ENCODE measurements at places on chromosomes 1 and 21. TPM values are rescaled to one million over a fixed set of nuclear protein-coding genes. Genes with fewer than 3 reads are reported as not detected.
A peak's percentile ranks its signal among the peaks of the same experiment; 100 is the strongest.

- H3K4me3 ChIP-seq, result no peak overlapping the region
- H3K27me3 ChIP-seq, result peaks cover 35% of the 10 kb centered on the region
- DNase-seq, result no peak
- no peaks in the 10 kb centered on the region for H3K36me3 ChIP-seq
- H3K27ac ChIP-seq, result no peak overlapping the region
- peaks cover 13% of the 10 kb centered on the region for H3K4me1 ChIP-seq
Observed at GRCh38 chr1:243921111-243921510, 71.1 kb upstream of the AKT3 start.

DNA sequence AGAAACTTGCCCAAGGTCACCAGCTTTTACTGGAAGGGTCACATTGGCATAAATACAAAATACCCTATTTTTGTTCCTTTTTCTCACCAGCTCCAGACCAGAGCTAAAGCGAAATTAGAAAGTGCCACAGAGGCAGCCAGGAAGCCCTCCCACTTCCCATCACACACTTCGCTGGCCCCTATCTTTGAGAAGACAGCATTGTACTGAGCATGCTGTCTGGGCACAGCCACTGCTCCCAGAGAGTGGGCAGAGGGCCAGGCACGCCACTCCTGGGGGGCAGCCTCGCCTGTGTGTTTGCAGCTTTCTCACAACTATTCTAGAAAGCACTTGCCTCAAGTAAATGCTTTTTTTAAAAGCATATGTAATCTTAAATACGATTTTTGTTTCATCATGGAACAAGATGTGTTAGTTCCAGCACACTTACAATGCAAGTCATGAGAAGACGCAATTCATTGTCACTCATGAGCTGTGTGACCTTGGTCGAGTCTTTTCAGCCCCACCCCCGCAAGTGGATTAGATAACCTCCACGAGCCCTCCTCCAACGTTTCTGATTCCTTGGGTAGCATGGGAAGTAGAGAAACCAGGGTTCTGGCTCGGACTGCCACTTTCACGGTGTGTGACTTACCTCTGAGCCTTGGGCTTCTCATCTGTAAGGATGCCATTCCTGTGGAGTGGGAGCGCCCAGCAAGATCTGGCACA lies 25.7 kb upstream of the EPHA8 start:
- no peak overlapping the region for H3K4me3 ChIP-seq
- no peak for DNase-seq
- H3K36me3 ChIP-seq, result peaks cover 2% of the 10 kb centered on the region
- H3K27ac ChIP-seq, result no peak overlapping the region
- H3K4me1 ChIP-seq, result peaks cover 13% of the 10 kb centered on the region
- H3K27me3 ChIP-seq, result no peaks in the 10 kb centered on the region

GRCh38 chr1:207850621-207851407 lies 60.1 kb downstream of the CD34 start:
- peaks cover 53% of the 10 kb centered on the region for H3K4me1 ChIP-seq
- H3K4me3 ChIP-seq, result no peak overlapping the region
- no peaks in the 10 kb centered on the region for H3K27me3 ChIP-seq
- H3K36me3 ChIP-seq, result peaks cover 35% of the 10 kb centered on the region
- no peak for DNase-seq
- H3K27ac ChIP-seq, result no peak overlapping the region

- H3K36me3 ChIP-seq, result peaks cover 3% of the 10 kb centered on the region
- no peak overlapping the region for H3K4me3 ChIP-seq
Observed at GRCh38 chr1:204592246-204592948, 76.2 kb downstream of the MDM4 start.

DNA sequence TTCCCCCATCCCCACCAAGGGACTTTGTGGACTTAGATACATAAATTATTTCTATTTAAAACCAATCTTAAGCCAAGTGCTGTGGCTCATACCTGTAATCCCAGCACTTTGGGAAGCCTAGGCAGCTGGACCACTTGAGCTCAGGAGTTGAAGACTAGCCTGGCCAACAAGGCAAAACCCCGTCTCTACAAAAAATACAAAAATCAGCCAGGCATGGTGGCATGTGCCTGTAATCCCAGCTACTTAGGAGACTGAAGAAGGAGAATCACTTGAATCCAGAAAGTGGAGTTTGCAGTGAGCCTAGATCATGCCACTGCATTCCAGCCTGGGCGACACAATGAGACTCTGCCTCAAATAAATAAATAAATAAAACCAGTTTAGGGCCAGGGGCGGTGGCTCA lies 4.5 kb upstream of the LAX1 start:
- DNase-seq, result no peak
- H3K27ac ChIP-seq, result no peak overlapping the region
- peaks cover 26% of the 10 kb centered on the region for H3K4me1 ChIP-seq
- H3K27me3 ChIP-seq, result no peaks in the 10 kb centered on the region
- no peaks in the 10 kb centered on the region for H3K36me3 ChIP-seq

DNA sequence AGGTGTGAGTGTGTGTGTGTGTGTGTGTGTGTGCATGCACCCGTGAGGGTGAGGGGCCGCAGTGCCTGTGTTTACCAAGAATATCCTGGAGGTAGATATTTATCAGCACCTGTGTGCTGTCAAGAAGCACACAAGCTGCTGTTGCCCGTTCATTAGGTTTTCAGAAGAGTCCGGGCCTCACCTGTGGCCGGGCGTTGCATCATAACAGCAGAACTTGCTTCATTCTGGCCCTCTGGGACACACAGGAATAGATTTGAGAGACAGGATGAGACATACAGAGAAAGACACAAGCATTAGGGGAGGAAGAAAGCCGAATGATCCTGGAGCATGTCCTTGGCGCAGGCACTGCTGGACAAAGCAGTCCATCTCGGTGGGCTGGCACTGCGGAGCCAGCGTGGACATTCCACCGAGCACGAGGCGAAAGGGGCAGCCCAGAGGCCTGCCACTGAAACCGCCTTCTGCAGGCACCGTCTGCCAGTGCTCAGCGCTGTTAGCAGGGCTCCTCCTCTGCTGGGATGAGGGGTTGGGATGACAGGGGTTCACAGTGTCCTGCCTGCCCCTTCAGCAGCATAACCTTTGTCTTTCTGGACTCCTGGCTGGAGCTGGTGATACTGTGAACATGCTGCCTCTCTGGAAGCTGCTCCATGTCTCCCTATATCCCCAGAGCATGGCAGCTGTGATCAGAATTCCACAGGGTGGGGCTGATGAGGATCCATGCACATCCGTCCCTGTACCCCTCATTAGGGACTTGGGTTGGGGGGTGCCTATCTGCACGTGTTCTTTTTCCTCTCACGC lies 81.1 kb downstream of the PEX14 start:
- no peak for DNase-seq
- no peaks in the 10 kb centered on the region for H3K36me3 ChIP-seq
- peak overlapping the region; percentile 58 for H3K27ac ChIP-seq
- no peak overlapping the region for H3K4me3 ChIP-seq
- peaks cover 3% of the 10 kb centered on the region for H3K4me1 ChIP-seq

GRCh38 chr1:68745451-68745850 lies 248.6 kb upstream of the DEPDC1 start:
- H3K4me1 ChIP-seq, result no peaks in the 10 kb centered on the region
- DNase-seq, result no peak
- no peak overlapping the region for H3K27ac ChIP-seq
- H3K36me3 ChIP-seq, result no peaks in the 10 kb centered on the region
- no peak overlapping the region for H3K4me3 ChIP-seq

DNA sequence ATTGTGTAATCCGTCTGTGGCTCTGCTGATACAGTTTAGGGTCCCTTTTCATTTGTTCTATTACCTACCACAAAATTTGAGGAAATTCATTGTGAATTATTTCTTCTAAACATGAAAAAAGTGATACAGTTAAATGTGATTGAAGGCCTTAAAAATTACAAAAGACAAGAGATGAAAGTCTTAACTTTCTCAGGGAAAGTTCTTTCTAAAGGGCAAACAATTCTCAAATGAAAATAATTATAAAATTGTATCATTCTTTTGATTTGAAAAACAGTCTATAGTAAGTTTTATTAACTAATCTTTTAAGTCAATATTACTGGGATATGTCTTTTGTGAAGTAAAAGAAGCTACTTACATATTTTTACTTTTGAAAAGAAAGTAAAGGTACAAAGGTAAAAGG lies 57.4 kb upstream of the SCYL3 start:
- H3K27me3 ChIP-seq, result no peaks in the 10 kb centered on the region
- H3K36me3 ChIP-seq, result peaks cover 2% of the 10 kb centered on the region
- H3K4me3 ChIP-seq, result no peak overlapping the region
- DNase-seq, result no peak

DNA sequence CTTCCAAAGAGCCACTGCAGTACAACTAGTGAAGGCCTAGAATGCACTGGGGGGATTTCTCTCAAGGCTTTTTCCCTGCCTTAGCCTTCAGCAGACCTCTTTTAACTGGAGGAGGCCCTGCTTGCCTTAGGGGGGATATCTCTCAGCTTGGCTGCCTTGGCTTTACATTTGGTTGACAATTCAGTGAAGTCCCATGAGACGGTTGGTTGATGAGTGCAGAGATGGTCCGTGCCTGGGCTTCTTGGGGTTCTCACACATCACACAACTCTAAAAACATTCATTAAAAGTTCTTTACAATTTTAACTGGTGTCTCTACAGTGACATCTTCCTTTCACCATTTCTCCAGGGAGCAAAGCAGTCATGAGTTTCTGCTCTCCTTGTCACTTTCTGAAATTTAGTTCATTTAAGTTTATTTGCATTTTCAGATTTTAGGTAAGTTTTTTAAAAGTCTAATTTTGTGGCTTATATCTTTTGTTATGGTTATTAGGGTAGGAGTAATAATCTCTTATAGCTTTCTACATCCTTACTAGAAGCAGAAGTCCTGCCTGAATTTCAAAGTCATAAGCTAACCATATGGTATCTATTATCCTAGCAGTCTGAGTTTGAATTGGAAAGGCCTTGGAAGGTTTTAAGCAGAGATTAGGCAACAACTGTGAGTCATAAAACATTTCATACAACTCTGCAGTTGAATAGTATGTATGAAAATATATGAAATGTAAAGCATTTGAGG lies 487.6 kb downstream of the DPYD start:
- no peak for DNase-seq
- no peak overlapping the region for H3K27ac ChIP-seq
- peaks cover 3% of the 10 kb centered on the region for H3K36me3 ChIP-seq

DNA sequence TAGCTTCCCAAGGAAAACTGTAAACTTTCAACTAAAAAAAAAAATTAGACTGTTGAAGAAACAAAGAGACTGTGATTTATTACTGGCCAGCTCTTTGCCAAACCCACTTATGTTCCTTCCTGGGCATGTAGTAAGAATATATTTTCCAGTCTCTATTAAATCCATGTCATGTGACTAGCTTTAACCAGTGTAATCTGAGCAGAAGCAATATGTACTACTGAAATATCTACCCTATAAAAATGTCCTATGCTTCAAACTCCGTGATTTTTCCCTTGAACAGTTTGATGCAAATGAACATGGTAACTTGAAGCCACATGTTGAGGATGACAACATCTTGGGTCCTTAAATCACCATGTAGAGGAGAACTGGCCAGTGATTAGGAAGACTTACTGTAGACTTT lies 144.5 kb downstream of the NTMT2 start:
- no peak overlapping the region for H3K27ac ChIP-seq
- no peaks in the 10 kb centered on the region for H3K4me1 ChIP-seq
- no peaks in the 10 kb centered on the region for H3K36me3 ChIP-seq
- no peak overlapping the region for H3K4me3 ChIP-seq
- H3K27me3 ChIP-seq, result peaks cover 3% of the 10 kb centered on the region
- DNase-seq, result no peak

GRCh38 chr21:37208056-37208721 lies 58.9 kb downstream of the VPS26C start:
- peak overlapping the region; percentile 91 for H3K27ac ChIP-seq
- H3K4me1 ChIP-seq, result peaks cover 22% of the 10 kb centered on the region
- H3K36me3 ChIP-seq, result peaks cover 8% of the 10 kb centered on the region
- peaks cover 4% of the 10 kb centered on the region for H3K27me3 ChIP-seq

DNA sequence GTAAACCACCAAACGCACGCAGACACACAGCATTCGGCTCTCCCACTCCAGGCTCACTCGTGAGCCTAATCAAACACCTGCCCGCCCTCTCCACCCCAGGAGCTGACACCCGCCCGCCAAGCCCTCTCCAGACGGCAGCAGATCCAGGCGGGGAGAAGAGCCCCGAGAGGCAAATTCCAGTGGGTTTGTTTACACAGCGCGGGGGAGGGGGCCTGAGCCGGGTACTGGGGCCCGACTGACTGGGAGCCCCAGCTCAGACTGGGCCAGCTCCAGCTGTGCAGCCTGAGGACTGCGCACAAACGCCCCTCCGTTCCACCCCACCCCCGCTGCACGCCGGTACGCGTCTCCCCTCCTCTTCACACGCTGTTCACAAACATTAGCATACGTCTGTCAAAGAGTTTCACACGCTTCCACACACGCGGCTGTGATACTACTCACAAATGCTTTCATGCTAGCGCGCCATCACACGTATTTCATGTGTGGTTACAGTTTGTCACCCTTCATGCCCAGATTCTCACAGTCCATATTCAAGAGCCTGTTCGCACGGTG lies 1.0 kb upstream of the EFNA1 start:
- peak overlapping the region; percentile 80 for H3K4me3 ChIP-seq
- H3K36me3 ChIP-seq, result no peaks in the 10 kb centered on the region
- peaks cover 22% of the 10 kb centered on the region for H3K4me1 ChIP-seq
- H3K27ac ChIP-seq, result no peak overlapping the region

DNA sequence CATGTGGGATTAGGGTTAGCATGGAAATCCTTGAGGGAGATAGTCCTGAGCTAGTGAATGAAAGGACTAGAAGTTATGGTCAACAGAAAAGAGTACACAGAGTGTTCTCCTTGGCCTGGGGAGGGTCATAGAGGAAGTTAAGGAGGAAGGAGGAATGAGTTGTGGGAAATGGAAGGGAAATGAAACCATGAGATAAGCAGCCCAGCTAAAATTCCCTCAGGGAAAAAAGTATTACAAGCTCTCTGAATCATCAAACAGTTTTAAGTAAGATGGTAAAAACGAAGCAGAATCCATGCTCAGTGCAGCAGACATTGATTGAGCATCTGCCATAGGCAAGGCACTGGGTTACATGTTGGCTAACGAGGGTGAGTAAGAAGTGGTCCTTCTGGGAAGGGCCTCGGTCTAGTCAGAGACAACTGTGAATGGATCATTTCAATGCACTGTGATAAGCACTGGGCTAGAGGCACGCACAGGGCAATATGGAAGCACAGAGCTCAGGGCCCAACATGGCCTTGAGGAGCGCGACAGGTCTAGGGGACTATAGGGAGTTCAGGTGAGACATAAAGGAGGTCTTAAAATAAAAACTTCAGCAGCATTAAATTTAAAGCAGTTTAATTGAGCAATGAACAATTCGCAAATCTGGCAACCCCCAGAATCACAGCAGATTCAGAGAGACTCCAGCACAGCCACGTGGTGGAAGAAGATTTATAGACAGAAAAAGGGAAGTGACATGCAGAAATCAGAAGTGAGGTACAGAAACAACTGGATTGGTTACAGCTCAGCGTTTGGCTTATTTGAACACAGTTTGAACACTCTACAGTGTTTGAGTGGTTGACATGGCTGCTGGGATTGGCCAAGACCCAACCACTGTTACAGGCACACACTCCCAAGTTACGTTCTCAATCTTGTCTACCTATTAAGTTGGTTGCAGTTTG lies 219.5 kb downstream of the HLX start:
- no peaks in the 10 kb centered on the region for H3K36me3 ChIP-seq
- no peak overlapping the region for H3K27ac ChIP-seq
- H3K4me3 ChIP-seq, result no peak overlapping the region
- DNase-seq, result no peak

GRCh38 chr1:82152356-82153271 lies 351.9 kb downstream of the ADGRL2 start:
- no peak for DNase-seq
- H3K36me3 ChIP-seq, result no peaks in the 10 kb centered on the region
- H3K4me1 ChIP-seq, result peaks cover 4% of the 10 kb centered on the region
- no peak overlapping the region for H3K4me3 ChIP-seq
- H3K27ac ChIP-seq, result no peak overlapping the region

PRRX1 gene
- total RNA-seq, result not detected

ASPM gene
- 57.2 TPM for total RNA-seq

VSIG8 gene
- total RNA-seq, result not detected

ITLN1 gene
- not detected for total RNA-seq

ANKRD13C gene
- total RNA-seq, result 28.1 TPM

C1QTNF12 gene
- 2.2 TPM for total RNA-seq
